Inflammatory macrophage (primary cell): ENCODE measurements at places on chromosomes 5 and 9.

DNA sequence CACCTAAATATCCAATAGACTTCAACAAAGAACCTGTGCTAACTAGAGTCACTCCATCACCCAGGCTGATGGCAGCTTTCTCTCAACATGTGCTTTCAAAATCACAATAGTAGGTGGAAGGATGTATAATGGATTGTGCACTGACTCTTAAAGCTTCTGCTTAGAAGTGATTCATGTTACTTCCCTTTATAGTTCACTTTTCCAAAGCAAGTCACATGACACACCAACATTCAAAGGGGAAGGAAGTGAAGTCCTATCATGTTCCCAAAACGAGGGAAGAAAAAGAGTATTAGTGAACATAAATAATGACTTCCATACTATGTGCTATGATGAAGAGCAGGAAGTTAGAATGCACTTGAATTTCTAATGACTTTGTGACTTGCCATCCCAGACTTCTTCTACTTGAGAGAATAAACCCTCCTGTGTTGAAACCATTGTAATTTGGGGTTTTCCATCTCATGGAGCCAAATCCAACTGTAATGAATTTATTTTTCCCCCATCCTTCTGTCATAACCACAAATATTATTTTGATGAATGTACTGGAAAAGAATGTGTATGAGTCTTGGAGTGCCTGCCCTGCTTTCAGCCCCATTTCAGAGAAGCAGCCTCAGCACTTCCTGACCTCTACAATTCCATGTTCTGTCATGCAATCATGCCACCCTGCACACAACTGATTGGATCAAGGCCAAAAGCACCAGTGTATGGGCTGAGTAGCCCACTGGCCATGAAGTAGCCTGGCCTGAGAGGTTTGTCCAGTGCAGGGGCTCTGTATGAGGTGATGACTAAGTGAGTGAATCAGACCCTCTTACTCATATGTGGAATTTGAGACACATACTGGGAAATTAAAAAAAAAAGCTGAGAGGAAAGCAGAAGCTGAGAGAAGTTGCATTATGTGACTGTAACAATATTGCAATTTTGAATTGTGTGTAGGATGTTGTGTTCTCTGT, 525.9 kb upstream of the CLINT1 start:
- DNase-seq = peak; percentile 83

- no peak for DNase-seq
Observed at GRCh38 chr5:151221574-151221973, 2.3 kb downstream of the CCDC69 start.

DNA sequence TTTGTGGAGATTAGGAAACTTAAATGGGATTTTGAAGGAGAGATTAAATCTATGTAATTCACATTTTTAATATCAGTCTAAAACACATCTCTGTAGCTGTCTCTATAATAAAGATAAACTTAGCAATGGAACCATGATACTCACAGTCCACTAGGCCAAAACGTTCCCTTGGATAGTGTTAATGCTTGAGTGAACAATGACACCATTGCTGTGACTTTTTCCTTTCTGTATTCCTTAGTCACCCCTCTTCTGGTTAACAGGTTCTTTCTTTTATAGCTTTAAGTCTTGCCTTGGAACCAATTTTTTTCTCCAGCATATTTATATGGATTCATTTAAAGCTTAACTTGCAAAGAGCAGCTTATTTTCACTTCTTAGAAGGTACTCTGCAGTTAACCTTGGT, 63.3 kb downstream of the INSL6 start:
- no peak for DNase-seq

DNA sequence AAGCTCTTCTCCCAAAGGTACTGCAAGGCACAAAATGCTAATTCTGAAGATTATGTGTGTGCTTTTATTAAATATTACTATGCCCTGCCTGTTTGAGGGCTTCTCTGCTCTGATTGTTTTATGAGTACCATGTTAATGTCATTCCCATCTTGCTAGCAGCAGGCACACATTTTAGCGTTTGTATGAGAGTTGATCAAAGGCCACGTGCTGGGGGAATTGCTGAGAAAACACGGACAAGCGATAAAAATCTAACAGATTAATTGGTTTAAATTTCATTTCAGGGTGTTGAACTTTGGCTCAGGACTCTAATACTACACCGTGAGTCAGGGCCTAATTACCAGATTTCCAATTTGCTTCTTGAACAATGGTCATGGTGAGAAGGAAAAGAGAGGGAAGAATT, 298.4 kb downstream of the EBF1 start:
- no peak for DNase-seq

DNA sequence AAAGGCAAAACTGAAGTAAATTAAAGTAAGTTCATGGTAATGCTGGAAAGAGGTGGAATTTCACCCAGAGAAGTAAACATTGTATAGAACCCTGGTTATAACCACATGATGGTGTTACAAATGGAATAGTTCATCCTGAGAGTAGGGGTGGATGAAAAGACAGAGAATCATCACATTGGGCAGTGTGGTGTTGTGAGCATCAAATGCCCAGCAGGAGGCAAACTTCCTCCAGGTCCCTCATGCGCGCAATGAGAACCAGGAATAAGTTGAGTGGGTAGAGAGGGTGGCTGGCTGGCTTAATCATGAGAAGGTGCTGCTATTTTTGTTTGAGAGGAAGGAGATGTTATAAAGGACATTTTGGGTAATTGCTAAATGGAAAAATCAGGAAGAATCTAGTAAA, 163.3 kb upstream of the HMHB1 start:
- peak; percentile 58 for DNase-seq
